HuH-7 (cell line): ENCODE measurements at places on chromosomes 7 and 10.

GRCh38 chr7:108581655-108582491, 12.2 kb downstream of the DNAJB9 start:
- DNase-seq, result no peak

GRCh38 chr10:71799112-71799511, 25.8 kb upstream of the VSIR start:
- DNase-seq, result no peak

GRCh38 chr10:31374146-31374696, 55.2 kb downstream of the ZEB1 start:
- DNase-seq, result no peak

DNA sequence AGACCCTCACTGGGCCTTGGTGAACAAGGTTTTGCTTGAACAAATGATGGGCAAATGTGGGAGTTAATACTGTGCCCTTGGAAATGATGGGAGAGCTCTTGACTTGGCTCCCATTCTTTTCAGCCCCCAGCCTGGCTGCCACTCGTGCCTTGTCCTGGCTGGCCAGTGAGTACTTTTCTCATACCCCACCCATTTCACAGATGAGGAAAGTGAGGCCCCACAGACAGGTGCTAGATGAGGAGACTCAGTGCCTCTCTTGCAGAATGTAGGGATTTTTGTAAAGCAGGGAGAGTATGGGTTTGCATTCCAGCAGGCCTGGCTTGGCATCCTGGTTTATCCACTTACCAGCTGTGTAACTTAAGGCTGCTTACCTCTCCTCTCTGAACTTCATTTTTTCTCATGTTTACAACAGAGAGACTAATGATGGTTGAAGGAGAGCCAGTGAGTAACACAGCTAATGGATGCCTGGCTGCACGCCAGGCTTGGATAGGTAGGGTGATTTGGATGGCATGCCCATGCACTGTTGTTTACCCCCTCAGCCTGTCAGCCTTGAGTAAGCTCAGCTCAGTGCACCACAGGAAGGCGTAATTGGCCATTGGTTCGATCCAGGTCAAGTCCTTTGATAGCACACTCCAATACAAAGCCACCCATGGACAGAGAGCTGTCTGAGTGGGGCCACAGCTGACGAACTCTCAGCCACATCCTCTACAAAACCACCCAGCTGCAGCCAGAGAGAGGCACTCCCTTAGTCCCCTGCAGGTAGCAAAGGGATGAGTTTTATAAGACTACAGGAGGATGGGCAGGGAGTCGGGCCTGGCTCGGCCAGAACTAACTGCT, 436.8 kb downstream of the RPS24 start:
- DNase-seq, result no peak

DNA sequence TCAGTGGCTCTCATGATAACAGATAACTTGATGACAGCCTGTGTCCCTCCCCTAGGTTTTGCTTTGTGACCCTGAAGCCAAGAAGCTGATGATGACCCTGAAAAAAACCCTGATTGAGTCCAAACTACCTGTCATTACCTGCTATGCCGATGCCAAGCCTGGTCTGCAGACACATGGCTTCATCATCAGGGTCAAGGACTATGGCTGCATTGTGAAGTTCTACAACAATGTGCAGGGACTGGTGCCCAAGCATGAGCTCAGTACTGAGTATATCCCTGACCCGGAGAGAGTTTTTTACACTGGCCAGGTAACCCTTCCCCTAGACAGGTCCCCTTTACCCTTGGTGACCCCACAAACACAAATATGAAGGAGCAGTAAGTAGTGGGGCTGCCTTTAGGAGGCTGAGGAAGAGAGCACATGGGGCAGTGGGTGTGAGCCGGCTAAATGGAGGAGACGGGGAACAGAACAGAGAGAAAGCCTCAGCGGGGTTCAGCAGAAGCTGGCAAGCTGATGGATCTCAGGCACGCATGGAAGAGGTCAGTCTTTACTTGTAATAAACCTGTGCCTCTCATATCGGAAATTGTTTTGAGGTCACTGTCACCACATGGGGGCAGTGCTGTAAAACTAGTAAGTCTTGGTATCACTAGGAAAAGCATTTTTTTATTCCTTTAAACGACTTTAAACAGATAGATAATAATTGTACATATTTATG, 20.2 kb downstream of the PDCD11 start:
- peak; percentile 42 for DNase-seq

DNA sequence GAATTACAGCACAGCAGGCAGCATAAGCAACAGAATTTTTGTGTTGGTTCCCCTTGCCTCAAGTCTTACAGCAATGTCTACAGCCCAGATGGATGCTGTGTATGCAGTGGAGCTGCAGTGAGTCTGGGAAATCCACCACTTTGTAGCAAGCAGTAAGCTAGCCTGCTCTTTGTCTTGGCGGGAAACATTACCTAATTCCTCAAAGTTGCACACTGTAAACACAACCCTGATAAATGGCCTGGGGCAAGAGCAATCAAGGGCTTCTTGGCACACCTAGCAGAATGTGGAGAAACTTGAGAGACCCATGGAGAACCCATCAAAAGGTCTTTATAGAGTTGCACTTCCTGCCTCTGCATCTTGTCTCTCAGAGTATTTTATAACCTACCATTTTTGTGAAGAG, 102.0 kb upstream of the FOXP2 start:
- DNase-seq, result no peak

DNA sequence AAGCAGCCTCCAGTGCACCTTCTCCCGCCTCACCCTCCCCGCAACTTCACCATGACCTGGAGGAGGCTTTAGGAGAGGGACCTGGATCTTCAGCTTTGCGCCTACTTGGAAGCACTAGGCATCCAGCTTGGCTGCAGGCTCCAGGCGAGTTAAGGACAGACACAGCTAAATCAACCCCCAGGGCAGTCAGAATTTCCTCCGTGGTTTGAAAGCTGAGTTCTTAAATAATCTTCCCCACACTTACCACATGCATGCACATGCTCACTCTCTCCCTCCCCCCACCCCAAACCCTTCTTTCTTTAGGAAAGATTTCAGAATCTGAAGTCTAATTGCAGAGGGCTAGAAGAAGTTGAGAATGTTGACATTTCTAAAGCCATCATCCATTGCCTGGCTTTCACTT, 36.7 kb upstream of the LRRC4 start:
- DNase-seq, result no peak

- DNase-seq, result no peak
Measured at GRCh38 chr10:88661577-88661976, 2.7 kb upstream of the LIPF start.

GRCh38 chr7:128380483-128381106, 19.1 kb upstream of the PRRT4 start:
- DNase-seq, result no peak

GRCh38 chr10:51862149-51862548, 162.8 kb upstream of the CSTF2T start:
- DNase-seq, result no peak

DNA sequence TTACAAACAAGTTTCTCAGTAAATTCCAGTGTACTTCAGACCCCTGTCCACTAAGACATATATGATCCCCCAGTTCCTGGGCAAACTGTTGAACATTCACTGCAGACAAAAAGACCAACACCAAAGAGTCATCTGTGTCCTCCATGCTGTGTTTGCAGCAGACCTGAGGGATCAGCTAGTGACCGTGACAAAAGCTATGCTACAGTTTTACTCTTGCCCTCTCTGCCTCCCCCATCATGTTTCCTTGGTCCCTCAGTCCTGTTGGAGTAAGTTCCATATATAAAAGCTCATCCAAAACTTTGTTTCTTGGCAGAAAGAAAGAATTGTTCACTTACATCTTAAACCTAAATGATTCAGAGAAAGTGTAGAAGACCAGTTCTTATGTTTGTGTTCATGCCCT, 56.1 kb downstream of the PODXL start:
- no peak for DNase-seq

GRCh38 chr7:132932296-132933071, 149.4 kb downstream of the CHCHD3 start:
- no peak for DNase-seq

DNA sequence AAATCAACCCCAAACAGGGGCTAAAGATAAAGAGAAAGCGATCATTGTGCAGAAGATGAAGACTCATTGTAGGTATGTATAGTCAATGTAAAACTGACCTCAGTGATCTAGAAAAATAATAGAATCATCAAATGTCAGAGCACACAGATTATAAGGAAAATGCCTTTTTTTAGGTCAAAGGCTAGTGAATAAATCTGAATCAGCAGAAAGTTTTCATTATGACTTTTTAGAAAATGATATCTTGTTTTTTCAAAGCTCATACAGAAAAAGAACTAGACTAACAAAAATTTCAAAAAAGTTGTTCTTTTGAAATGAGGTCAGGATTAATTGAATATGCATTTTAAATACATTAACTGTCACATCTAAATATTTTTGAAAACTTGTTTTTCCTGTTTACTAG, 60.2 kb upstream of the STEAP4 start:
- DNase-seq, result no peak

DNA sequence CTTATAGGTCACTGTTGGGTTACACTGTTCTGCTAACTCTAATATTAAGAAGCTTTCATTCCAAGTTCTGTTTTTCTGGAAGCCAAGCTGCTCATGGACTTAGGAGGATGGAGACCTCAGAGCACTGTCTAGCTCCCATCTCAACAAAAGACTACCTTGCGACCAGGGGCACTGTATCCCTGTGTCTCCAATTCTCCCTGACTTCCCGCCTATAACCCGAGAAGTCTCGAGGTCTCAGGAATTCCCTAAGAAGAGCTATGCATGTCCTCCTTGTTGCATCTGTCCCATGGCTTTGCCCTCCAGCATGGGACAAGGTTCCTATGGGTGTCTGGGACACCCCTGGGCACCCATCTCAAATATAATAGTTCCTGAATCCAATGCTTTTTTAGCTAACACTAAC, 31.2 kb downstream of the BTBD16 start:
- DNase-seq, result no peak

- DNase-seq, result no peak
Measured at GRCh38 chr7:158649279-158649678, 55.3 kb downstream of the NCAPG2 start.

- no peak for DNase-seq
Measured at GRCh38 chr10:22609251-22609650, 105.1 kb downstream of the PIP4K2A start.

DNA sequence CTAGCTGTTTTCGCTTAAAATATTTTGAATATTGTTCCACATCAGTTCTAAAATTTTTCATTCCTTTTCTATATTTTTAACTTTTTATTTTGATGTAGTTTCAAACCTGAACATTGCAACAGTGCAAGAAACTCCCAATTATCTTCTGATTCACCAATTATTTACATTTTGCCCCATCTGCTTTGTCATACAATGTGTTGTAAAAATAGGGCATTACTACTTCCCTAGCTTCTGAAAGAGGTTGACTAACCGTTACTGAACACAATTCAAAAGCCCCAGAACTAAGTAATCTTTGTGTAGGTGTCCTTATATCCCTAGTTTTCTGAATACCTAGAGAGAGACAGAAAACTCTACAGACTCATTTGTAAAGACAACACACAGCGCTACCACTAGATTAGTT, 86.7 kb downstream of the AVL9 start:
- DNase-seq, result no peak

DNA sequence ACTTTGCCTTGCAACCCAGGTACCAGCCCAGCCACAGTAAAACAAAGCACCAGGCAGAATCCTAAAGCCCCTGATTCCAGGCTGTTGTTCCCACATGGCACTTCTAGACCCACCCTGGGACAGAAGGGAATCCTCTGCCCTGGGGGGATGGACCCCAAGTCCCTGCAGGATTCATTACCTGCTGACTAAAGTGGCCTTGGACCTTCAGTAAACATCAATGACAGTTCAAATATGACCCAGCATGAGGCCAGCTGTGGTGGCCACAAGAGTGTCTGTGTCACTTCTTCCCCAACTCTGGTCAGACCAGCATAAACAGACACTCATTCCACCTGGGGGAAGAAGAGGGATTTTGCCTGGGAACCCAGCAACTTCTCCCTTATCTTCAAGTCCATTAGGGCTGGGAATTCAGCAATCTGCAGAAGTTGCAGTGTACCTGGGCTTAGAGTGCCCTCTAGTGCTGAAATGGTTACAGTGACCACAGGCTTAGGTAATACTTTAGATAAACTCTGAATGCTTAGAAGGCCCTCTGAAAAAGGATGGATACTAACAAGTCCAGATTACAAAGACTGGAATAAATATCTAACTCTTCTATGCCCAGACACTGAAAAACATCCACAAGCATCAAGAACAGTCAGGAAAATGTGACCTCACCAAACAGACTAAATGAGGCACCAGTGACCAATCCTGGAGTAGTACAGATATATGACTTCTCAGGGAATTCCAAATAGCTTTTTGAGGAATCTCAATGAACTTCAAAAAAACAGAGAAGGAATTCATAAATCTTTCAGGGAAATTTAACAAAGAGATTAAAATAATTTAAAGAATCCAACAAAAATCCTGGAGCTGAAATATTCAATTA, 108.5 kb upstream of the TMEM168 start:
- peak; percentile 63 for DNase-seq

GRCh38 chr7:24877790-24878311, 102.1 kb downstream of the OSBPL3 start:
- no peak for DNase-seq

DNA sequence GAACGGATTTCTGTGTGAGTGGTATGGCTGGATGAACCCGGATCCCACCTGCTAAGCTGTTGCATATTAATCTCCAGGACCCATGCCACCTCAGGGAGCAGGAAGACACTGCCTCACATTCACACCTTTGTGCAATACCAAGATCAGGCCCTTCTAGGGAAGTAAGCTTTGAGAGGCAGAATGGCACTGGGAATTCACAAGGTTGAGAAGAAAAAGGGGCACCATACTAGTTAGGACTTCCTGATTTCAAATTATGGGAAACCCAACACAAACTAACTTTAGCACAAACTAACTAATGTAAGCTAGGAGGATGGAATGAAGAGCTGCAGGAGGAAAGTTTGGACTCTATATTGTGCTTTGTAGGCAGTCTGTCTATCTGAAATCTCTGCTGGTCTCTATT, 71.3 kb downstream of the TBXAS1 start:
- no peak for DNase-seq

GRCh38 chr10:122149561-122150505, 121.3 kb upstream of the BTBD16 start:
- no peak for DNase-seq

- no peak for DNase-seq
Measured at GRCh38 chr7:132972745-132973144, 109.1 kb downstream of the CHCHD3 start.

- peak; percentile 87 for DNase-seq
Measured at GRCh38 chr7:522071-522950, 2.7 kb upstream of the PDGFA start.

DNA sequence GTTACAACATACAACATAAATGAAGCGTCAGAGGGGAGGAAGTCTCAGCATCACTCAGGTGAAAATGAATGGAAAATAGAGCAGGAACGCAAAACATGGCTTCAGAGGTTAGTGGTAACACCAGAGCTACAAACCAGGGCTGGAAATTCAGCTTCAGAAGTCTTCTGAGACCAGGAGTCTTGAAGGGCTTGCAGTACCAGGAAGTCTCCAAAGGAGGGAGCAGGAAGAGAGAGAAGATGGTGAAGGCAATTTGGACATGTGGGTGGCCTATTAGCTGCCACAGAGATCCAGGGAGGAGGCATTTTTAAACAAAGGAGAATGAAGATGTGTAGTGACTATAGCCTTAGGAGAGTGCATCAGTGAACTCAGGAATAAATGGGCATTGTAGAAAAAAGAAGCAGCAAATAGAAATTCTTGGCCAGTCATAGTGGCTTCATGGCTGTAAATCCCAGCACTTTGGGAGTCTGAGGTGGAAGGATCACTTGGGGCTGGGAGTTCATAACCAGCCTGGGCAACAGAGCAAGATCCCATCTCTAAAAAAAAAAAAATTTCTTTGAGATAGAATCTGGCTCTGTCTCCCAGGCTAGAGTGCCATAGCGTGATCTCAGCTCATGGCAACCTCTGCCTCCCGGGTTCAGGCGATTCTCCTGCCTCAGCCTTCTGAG, 9.3 kb upstream of the TET1 start:
- DNase-seq, result peak; percentile 47
